ENCODE measurements at places on chromosomes 13 and 19.

DNA sequence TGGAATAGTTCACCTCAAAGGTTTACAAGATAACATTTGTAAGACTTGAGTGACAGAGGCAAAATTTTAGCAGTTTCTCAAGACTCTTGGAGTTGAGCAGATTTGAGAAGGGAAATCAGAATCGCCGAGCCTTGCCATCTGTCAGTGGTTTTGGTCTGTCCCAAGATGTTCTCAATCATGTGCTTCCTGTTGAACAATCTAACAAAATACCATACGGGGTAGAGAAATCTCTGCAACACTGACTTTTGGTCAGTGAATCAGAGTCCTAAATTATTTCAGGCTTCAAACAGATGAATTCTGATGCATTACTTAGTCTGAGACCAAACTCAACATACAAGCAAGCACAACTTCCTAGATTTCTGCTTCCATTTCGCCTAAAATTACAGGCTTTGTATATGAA, 3.8 kb downstream of the KCTD12 start:
- no peak for DNase-seq

GRCh38 chr13:111267784-111268183, 52.7 kb upstream of the TEX29 start:
- no peak for DNase-seq

GRCh38 chr13:113534236-113534860, 43.8 kb upstream of the DCUN1D2 start:
- DNase-seq: no peak

DNA sequence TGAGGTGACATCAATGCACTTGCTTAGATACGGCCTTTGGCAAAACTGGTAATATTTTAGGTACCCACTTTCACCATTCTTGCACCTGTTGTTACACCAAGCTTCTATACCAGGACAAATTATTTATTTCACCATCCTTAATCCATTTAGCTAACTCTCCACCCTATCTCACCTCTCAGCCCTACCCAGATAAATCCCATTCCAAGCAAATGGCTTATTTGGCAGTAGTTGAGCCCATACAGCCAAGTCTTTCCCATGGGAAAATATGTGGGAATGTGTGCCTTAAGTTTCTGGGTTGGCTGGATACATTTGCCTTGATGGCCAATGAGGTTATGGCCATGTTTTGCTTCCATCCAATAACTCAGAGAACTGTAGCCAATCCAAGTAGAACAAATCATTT, 551.9 kb downstream of the GPC6 start:
- no peak for DNase-seq

DNA sequence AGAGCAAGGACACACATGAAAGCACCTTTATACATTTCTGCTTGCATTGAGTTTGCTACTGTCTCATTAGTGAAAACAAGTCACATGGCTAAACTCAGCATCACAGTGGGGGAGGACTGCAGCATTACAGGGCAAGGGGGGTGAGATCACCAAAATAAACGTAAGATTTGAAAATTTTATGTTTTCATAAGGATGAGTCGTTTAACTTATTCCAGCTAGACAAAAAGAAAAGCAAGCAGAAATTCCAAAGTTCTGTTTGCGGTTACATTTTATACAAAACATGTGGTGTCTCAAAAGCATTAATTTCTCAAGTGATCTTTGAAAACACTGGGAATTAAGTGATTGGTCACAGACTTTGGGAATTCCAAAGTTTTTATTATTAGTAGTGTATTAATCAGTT, 261.4 kb upstream of the RXFP2 start:
- no peak for DNase-seq

DNA sequence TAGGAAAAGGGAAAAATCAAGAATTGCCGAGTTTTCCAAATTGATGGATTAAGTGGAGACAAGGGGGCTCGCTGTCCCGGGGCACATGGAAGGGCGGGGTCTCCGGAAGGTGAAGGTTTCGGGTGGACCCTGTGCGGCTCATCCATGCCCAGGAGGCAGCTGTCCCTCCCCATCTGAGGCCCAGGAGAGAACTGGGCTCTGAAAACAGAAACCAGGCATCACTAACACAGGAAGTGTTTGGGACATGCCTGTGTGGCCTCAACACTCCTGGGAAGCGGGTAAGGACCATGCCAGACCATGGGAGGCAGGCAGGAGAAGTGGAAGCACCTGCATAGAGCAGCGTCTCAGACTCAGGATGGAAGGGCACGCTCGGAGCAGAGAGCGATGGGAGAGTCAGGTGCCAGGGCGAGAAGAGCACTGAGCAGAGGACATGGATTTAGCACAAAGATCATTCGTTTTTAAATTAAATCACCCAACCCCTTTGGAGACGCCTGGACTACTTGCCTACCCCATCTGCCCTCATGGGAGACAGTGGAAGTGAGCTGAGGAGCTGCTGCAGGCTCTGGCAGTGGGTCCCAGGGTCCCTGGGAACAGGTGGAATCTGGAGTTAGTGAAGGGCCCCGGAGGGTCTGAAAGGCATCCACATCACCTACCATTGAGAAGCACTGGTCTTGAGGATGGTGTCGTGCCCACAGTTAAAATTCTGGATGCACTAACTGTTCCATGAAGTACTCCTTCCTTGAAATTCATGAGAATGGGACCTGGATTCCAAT, 183.2 kb upstream of the SOX1 start:
- no peak for DNase-seq

GRCh38 chr19:34259367-34260095, 5.2 kb downstream of the GARRE1 start:
- DNase-seq: no peak

GRCh38 chr13:99823961-99824360, 147.6 kb downstream of the ZIC5 start:
- no peak for DNase-seq

GRCh38 chr13:79621902-79622301, 140.9 kb downstream of the NDFIP2 start:
- DNase-seq: no peak
